ENCODE measurements at places on chromosomes 13 and 19. TPM values are rescaled to one million over a fixed set of nuclear protein-coding genes. Genes with fewer than 3 reads are reported as not detected.
A peak's percentile ranks its signal among the peaks of the same experiment; 100 is the strongest.

Gene PRDX2
- total RNA-seq, result 218 TPM

DNA sequence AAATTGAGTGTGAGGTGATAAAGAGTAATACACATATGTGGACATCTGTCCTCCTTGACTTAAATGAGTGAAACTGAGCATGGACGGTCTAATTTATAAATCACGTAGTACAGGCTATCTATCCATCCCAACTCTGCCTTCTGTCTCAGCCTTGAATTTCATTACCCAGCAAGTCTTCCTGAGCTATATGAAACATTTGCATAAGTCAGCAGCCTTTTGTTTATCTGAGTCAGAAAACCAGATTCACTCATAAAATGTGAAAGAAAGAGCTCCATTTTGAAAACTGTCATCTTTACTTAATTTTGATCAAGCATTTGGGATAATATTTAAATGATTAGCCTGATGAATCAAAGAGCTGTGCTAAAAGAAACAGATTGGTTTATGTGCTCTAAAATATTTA lies 197.9 kb downstream of the LHFPL6 start:
- H3K4me1 ChIP-seq, result no peaks in the 10 kb centered on the region
- no peak overlapping the region for H3K4me3 ChIP-seq
- H3K36me3 ChIP-seq, result no peaks in the 10 kb centered on the region
- H3K27ac ChIP-seq, result no peak overlapping the region
- DNase-seq, result no peak

- no peak for DNase-seq
- H3K27ac ChIP-seq, result no peak overlapping the region
- no peaks in the 10 kb centered on the region for H3K36me3 ChIP-seq
- no peak overlapping the region for H3K4me3 ChIP-seq
Measured at GRCh38 chr19:33888665-33889064, 92.0 kb downstream of the KCTD15 start.

Gene ZSCAN18
- total RNA-seq, result 15.9 TPM

- no peaks in the 10 kb centered on the region for H3K36me3 ChIP-seq
- H3K27me3 ChIP-seq, result peaks cover 7% of the 10 kb centered on the region
- DNase-seq, result no peak
Measured at GRCh38 chr19:6279620-6279930, 200 bp downstream of the MLLT1 start.

DNA sequence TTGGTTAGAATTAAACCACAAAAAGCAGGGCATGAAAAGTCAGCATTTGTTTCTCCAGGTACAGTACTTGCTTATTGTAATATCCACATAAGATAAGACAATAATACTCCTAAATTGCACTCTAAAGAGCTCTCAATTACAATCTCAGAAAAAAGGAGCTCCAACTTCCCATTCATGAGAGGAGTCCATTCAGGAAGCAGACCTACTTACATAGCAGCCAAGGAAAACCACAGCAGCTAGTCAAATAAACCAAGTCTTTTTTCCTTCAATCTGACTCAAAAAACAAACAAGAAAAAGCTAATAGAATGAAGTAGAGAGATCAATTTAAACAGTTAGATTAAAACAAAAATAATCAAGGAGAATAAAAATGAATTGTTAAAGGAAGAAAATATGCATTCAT lies 885.2 kb upstream of the SLITRK6 start:
- no peak overlapping the region for H3K4me3 ChIP-seq
- H3K36me3 ChIP-seq, result no peaks in the 10 kb centered on the region
- no peaks in the 10 kb centered on the region for H3K4me1 ChIP-seq
- H3K27ac ChIP-seq, result no peak overlapping the region
- DNase-seq, result no peak

DNA sequence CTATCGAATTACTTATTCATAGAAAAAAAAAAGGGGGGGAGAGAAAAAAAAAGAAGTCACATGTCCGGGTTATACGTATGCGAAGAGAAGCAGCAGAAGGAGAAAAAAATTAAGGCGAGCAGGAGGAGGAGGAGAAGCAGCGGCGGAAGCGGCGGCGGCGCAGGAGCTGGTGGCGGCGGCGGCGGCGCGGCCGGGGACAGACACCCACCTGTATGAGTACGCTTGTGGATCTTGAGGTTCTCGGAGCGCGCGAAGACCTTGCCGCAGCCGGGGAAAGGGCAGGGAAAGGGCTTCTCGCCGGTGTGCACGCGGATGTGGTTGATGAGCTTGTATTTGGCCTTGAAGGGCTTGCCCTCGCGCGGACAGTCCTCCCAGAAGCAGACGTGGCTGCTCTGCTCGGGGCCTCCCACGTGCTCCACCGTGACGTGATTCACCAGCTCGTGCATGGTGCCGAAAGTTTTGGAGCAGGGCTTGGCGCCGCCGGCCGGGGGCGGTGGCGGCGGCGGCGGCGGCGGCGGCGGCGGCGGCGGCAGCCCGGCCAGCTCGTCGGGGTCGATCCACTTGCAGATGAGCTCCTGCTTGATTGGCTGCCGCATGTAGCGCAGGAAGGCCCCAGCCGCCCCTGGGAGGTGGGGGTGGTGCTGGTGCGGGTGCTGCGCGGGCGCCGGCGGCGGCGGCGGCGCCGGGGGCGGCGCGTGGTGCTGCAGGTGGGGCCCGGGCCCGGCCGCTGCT lies 1.5 kb downstream of the ZIC5 start:
- peak; percentile 65 for DNase-seq
- peak overlapping the region; percentile 84 for H3K27ac ChIP-seq

DNA sequence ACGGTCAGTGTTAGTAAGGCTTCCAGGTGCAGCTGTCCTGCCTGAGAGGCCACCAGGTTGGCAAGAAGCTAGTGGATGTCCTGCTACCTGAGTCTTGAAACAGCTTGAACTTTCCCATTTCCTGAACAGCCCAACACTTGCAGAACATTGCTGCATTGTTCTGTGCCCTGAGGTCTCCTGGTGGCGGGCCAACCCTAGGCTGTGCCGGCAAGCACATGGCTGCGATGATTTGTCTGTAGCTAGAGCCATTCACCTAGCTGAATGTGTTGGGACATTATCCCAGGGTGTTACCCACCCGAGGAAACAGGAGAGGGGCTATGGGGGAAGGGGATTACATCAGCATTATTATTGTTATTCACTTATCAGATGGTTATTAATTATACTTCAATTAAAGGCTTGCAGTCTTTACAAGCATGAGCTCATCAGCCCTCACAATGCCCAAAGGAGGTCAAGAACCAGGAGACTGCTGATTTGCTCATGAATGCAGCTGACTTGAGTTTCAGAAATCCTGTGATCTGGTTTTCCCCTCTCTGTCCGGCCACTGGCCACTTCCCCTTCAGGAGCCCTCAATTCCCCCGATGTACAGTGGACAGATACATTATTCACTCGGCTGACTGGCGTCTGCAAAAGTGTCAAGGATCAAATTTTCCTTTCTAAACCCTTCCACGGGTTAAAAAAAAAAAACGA lies 187.6 kb upstream of the TSC22D1 start:
- no peak overlapping the region for H3K4me3 ChIP-seq
- H3K27me3 ChIP-seq, result peaks cover 6% of the 10 kb centered on the region

- no peak overlapping the region for H3K27ac ChIP-seq
- peaks cover 9% of the 10 kb centered on the region for H3K27me3 ChIP-seq
- no peak overlapping the region for H3K4me3 ChIP-seq
- H3K4me1 ChIP-seq, result peaks cover 16% of the 10 kb centered on the region
- no peak for DNase-seq
Measured at GRCh38 chr19:18633321-18633720, 3.5 kb upstream of the KLHL26 start.

DNA sequence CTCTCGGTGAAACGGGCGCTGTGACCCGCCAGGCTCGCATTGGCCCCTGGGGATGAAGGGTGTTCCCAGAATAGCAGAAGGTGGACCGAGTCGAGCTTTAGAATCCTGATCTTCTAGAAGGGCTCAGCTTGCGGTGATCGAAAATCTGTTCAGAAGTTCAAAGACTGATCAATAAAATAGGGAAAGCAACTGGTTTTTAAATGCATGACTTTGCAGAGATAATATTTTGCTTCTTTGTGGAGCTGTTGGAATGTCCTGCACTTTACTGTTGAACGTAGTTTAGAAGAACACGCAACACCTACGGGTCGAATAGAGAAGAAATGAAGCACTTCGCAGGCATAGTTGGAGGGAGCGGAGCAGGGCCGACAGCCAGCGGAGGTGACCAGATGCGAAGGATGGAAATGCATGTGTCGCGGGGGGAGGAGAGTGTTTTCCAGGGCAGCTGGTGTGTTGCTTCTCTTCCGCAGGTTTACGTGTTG lies 766 bp downstream of the CEBPG start:
- peaks cover 44% of the 10 kb centered on the region for H3K4me1 ChIP-seq
- peak overlapping the region; percentile 71 for H3K27ac ChIP-seq
- peak; percentile 42 for DNase-seq

- peaks cover 5% of the 10 kb centered on the region for H3K27me3 ChIP-seq
- DNase-seq, result no peak
- H3K4me1 ChIP-seq, result no peaks in the 10 kb centered on the region
- no peak within 1 kb of the TSS for H3K27ac ChIP-seq
Measured at GRCh38 chr19:2867025-2867991, at the start of gene ZNF556. Gene ZNF556, plus strand, starts transcription at chr19:2867335. Its CDS starts 87 bp downstream, at chr19:2867422.

Gene JAK3
- total RNA-seq, result 137 TPM

- H3K4me3 ChIP-seq, result no peak overlapping the region
- H3K36me3 ChIP-seq, result peaks cover 53% of the 10 kb centered on the region
- no peak for DNase-seq
- H3K4me1 ChIP-seq, result peaks cover 24% of the 10 kb centered on the region
- H3K27ac ChIP-seq, result no peak overlapping the region
Measured at GRCh38 chr19:16536130-16536529, 6.1 kb downstream of the CHERP start.

- H3K27me3 ChIP-seq, result no peaks in the 10 kb centered on the region
- no peak overlapping the region for H3K4me3 ChIP-seq
- H3K4me1 ChIP-seq, result peaks cover 6% of the 10 kb centered on the region
- H3K36me3 ChIP-seq, result peaks cover 77% of the 10 kb centered on the region
Measured at GRCh38 chr19:24040621-24041020, 46.4 kb upstream of the ZNF254 start.

GRCh38 chr13:40235160-40235796 lies 431.2 kb downstream of the FOXO1 start:
- H3K4me1 ChIP-seq, result peaks cover 8% of the 10 kb centered on the region
- no peaks in the 10 kb centered on the region for H3K27me3 ChIP-seq
- H3K36me3 ChIP-seq, result no peaks in the 10 kb centered on the region

GRCh38 chr13:107835339-107836018 lies 379.9 kb downstream of the LIG4 start:
- H3K27ac ChIP-seq, result no peak overlapping the region
- no peaks in the 10 kb centered on the region for H3K36me3 ChIP-seq
- no peaks in the 10 kb centered on the region for H3K27me3 ChIP-seq
- no peak overlapping the region for H3K4me3 ChIP-seq
- no peaks in the 10 kb centered on the region for H3K4me1 ChIP-seq
- DNase-seq, result no peak

Gene PLIN4
- not detected for total RNA-seq

- H3K36me3 ChIP-seq, result no peaks in the 10 kb centered on the region
- peaks cover 17% of the 10 kb centered on the region for H3K27me3 ChIP-seq
- no peak for DNase-seq
- no peak overlapping the region for H3K4me3 ChIP-seq
- H3K27ac ChIP-seq, result no peak overlapping the region
Measured at GRCh38 chr13:45602183-45603170, 13.1 kb downstream of the ERICH6B start.

GRCh38 chr19:29772696-29773095 lies 39.1 kb upstream of the CCNE1 start:
- no peak for DNase-seq
- no peak overlapping the region for H3K27ac ChIP-seq
- H3K36me3 ChIP-seq, result no peaks in the 10 kb centered on the region
- peaks cover 12% of the 10 kb centered on the region for H3K27me3 ChIP-seq

Gene ZGLP1
- total RNA-seq, result 0.93 TPM

Measured in activated CD8-positive, alpha-beta memory T cell treated with anti-CD3 and anti-CD28 coated beads, Interleukin-2, amount 10 ng/mL, durations not matched to agents 7 days and 5 days (primary cell).